ENCODE measurements at places on chromosomes 3 and 15. TPM values are rescaled to one million over a fixed set of nuclear protein-coding genes. Genes with fewer than 3 reads are reported as not detected.

Gene RPS17
- 2,634 TPM for total RNA-seq

Gene HHATL
- not detected for total RNA-seq

Gene FOXB1
- total RNA-seq: not detected

Gene SLC38A3
- not detected for total RNA-seq

Gene CHP1
- 64.0 TPM for total RNA-seq

Gene CCR3
- total RNA-seq: not detected

Gene SLCO2A1
- 0.72 TPM for total RNA-seq

Gene PRKCD
- 4.6 TPM for total RNA-seq

Gene CGNL1
- 20.9 TPM for total RNA-seq
